ENCODE measurements at places on chromosomes 3 and 15.
A peak's percentile ranks its signal among the peaks of the same experiment; 100 is the strongest.

DNA sequence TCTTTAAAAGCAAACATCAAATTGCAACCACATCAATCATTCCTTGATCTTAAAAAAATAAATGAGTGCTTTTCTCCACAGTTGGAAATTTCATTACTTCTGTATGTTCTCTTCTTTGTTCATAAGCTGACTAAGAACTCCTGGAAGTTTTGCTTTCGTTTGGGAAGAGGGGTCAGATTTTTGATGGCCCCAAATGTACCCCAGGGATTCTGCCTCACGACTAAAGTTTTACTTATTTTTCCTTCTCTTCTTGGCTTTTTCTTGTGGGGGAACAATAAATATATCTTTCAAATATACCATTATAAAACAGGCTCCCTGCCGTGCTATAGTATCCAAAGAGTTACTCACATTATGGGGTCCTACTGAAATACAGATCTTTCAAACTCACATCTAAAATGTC lies 215.0 kb upstream of the CDIN1 start:
- DNase-seq: no peak

- no peak for DNase-seq
Measured at GRCh38 chr15:20358779-20359414, 182.7 kb downstream of the GOLGA6L6 start.

- DNase-seq: no peak
Measured at GRCh38 chr15:39543651-39544050, 37.2 kb upstream of the THBS1 start.

GRCh38 chr3:16307832-16308531 lies 43.0 kb downstream of the OXNAD1 start:
- no peak for DNase-seq

GRCh38 chr15:65423150-65423975 lies 616 bp upstream of the IGDCC4 start:
- no peak for DNase-seq

- DNase-seq: no peak
Measured at GRCh38 chr3:161744366-161744765, 247.8 kb downstream of the OTOL1 start.

- no peak for DNase-seq
Measured at GRCh38 chr15:92947071-92947730, 47.1 kb downstream of the CHD2 start.

DNA sequence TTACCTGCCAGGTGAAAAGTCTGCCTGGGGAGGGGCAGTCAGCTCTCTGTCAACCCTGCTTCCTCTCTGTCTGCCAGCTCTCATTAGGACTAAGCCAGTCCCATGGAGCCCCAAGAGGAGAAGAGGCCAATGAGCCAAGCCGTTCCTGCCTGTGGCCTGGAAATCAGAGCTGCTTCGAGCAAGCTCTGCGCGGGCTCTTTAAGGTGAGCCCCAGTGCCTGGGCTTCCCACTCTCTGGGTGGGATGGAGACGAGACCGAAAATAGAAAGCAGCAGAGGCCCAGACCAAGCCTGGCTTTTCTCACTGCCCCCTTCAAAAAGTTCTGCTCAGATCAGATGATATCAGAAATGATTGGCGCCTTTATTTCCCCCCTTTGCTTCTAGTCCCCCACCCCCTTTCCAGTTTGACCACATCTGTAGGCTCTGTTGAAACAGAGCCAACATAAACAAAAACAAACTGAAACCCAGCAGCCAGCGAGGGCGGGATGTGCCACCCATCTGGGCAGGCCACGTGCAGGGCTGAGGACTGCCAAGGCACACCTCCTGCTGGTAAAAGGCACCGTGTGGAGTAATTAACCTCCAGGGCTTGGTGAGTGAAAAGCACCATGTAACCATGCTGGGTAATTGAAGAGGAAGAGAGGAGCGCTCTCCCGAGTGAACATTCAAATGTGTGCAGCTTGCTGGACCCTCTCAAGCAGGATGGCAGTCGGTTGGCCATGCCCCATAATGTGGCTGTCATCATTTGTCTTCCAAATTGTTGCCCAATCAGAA lies 471.0 kb upstream of the PROK2 start:
- peak; percentile 40 for DNase-seq

DNA sequence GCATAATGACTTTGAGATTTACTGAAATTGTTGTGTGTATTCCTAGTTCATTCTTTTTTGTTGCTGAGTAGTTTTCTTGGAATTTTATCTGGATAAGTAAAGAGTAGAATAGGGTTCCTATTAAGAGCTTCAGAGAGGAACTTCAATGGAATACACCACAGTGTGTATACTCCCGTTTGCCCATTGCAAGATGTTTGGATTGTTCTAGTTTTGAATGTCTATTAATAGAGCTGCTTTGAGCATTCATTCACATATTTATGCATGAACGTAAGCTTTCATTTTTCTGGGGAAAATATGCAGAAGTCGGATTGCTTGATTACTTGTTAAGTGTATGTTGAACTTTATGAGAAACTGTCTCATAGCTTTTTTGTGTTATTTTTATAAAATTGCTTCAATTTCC lies 580.5 kb downstream of the OTOL1 start:
- DNase-seq: no peak

GRCh38 chr15:80957556-80957955 lies 32.1 kb downstream of the MESD start:
- DNase-seq: no peak

DNA sequence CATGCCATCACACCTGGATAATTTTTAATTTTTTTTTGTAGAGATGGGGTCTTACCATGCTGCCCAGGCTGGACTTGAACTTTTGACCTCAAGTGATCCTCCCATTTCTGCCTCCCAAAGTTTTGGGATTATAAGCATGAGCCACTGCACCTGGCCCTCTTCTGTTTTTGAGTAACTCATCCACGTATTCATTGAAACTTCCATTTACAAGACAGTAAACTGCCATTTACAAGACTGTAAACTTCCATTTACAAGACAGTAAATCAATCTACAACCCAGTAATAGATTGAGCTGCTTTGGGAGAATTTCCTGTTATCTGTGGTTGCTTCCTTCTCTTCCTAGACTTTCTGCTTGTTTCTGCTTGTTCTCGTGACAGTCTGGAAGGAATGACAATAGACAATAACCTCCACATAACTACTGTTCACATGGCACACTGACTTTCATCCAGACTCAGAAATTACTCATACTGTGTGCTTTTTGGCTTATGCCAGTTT lies 114.7 kb upstream of the CCNL1 start:
- DNase-seq: no peak

DNA sequence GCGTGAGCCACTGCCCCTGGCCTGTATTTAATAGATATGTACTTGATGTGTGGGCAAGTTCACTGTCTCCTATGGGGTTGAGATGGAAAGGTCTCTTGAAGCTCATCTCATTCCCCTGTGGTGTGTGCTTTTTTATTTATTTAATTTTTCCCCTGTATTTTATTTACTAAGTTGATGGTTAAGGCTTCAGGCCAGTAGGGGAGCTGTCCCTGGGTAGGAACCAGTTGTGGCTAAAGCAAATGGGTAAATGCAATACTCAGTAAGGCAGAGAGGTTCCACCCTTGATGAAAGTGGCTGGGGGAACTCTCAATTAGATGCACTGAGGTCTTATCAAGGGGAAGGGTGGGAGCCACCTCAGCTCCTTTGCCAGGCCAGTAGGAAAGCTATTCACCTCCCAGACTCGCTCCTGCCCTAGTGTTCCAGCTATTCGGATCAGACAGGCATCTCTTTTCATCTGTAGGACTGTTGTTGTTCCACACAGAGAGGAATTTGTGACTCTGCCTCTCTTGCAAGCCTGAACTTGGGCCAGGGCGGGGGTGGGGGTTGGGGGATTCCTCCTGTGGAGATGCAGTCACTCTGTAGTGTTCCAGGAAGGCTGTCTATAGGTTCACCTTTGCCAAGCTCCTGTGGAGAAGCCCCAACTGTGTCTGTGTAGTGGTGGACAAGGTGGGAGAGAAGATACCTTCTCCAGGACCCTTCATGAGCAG lies 26.1 kb downstream of the PCCB start:
- DNase-seq: no peak

- no peak for DNase-seq
Measured at GRCh38 chr3:123476967-123477750, 28.3 kb upstream of the ADCY5 start.

GRCh38 chr15:71248386-71248785 lies 133.1 kb downstream of the THSD4 start:
- DNase-seq: no peak

DNA sequence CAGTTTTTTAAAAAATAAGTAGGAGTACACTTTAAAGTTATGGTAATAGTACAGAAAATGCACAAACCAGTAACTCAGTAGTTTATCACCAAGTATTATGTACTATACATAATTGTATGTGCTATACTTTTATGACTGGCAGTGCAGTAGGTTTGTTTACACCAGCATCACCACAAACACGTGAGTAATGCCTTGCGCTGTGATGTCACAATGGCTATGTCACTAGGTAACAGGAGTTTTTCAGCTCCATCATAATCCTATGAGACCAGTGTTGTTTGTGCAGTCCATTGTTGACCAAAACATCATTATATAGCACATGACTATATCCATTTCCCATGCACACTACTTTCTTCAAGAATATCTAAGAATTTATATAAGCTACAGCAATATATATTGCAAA lies 68.4 kb upstream of the TSPAN3 start:
- no peak for DNase-seq

DNA sequence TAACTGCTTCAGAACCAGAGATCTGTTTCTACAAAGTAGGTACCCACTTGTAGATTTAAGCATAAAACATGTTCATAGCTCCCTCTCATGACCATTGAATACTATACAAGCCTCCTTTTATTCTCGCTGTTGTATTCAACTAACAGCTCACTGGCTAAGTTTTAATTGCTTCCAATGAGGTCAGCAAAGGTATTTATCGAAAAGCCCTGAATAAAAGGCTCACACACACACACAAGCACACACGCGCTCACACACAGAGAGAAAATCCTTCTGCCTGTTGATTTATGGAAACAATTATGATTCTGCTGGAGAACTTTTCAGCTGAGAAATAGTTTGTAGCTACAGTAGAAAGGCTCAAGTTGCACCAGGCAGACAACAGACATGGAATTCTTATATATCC lies at the start of gene FGF7:
Gene FGF7, plus strand, starts transcription at position 222 of the 400 bp plus-strand sequence. CDS start 1,056 bp downstream, outside the sequence.
- no peak for DNase-seq

GRCh38 chr3:48137425-48137999 lies 50.7 kb downstream of the CDC25A start:
- no peak for DNase-seq

DNA sequence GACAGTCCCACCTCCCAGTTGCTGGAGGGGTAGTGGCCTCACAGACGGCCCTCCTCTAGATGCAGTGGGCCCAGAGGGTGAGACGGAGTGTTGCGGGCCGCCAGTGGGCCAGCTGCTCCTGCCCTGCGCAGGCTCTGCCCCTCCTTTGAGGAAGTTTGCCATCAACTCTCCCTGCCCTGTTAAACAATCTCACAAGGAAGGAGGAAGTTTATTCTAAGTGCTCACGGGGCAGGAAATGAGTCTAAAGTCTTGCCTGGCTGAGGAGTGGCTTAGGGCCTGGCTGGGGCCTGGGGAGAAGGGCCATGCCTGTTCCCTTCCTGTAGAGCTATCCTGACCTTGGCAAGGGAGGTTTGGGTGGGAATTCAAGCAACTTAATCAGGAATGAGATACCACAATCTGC lies at the start of gene FAM3D:
Gene FAM3D, minus strand, starts transcription at position 92 of the 400 bp plus-strand sequence. CDS start 11,211 bp downstream, outside the sequence.
- no peak for DNase-seq

DNA sequence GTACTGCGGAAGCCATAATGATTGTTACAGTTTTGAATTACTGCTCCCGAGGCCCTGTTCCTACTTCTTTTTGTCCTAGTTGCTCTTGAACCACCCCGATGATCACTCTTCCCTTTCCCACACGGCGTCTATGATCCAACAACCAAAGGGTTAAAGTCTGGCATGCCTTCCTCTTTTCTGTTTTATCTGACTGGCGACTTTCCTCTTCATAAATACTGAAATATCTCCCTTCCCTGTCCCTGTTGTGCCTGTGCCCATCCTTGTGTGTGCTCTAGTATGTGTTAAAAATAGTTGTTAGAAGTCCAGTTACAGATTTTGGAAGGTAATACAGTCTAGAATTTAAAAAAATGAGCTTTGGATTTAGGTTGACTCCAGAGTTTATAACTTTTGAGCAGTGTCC lies 83.6 kb downstream of the AKAP13 start:
- no peak for DNase-seq

DNA sequence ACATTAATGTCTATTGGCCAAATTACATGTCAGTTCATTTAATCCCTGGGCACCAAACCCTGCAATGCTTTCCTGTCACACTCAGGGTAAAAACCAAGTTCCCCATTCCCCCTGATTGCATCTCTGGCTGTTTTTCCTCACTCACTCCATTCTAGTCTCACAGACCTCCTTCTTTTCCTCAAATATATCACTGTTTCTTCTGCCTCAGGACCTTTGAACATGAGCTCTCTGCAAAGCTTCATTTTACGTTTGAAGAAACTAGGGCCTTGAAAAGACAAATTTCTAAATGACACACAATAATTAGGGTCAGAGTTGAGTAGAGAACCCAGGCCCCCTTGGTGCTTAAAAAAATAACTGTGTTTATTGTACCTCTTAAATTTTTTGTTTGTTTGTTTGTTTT lies 230.6 kb downstream of the THRB start:
- no peak for DNase-seq

DNA sequence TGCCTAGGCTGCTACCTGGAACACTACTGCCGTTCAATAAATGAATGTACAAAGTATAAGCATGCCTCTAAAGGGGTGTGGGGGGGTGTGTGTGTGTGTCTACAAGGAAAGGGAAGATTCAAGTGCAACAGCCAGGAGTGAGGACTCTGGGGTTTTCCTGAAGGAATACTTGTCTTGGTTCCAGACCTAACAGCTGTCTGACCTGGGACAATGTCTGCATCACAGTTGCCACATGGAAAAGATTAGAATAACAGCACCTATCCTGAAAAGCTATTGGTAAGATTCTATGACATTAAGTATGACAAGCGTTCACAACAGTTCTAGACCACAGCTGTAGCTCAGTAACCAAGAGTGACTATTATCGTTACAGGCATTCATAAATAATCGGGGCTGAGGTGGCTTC lies 345.2 kb downstream of the FOXP1 start:
- DNase-seq: no peak

- DNase-seq: no peak
Measured at GRCh38 chr15:29471757-29472156, 202.1 kb upstream of the NSMCE3 start.

DNA sequence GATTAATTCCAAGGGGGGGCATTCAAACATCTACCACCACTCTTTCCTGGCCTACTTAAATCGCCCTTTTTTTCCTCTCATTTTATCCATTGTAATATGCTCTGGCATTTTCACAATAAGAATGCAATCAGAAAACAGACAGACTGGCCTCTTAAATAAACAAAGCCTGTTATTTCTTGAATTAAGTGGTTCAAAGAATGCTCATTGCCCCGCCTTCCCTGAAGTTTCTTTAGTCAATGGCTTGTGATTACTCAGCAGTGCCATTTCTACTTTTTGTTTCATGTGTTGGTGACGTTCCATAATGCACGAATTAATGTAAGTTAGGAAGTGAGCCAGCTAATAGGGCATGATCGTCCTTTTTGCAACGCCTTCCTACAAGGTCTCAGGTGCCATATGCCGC lies 68.0 kb downstream of the FBN1 start:
- DNase-seq: no peak

DNA sequence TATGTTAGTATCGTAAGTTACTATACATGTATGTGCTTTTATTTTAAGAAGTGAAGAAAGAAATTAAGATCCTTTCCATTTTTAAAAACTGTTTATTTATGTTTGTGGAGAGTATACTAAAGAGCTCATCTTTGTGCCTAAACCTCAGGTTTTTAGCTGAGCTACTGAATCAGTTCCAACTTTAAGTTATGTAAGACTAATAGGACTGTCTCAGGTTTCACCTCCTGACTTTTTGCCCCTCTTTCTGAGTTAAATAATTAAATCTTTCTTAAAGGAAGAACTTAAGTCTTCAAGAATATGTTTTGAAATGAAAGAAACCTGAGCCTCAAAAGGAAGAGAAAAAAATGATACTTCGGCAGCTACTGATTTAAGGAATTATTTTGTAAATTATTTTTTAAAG lies 2.6 kb downstream of the SLMAP start:
- no peak for DNase-seq

Data from activated gamma-delta T cell treated with Interleukin-2 at 50 U/mL for 16 hours (primary cell).